Cortex of kidney (tissue), 1 donor: ENCODE measurements at places on chromosomes 6 and 20.

- no peak for DNase-seq
These were observed 93.7 kb downstream of the GCLC start for GRCh38 chr6:53451165-53451564.

- no peak for DNase-seq
These were observed 105.9 kb downstream of the ADGRB3 start for GRCh38 chr6:68740828-68741500.

DNA sequence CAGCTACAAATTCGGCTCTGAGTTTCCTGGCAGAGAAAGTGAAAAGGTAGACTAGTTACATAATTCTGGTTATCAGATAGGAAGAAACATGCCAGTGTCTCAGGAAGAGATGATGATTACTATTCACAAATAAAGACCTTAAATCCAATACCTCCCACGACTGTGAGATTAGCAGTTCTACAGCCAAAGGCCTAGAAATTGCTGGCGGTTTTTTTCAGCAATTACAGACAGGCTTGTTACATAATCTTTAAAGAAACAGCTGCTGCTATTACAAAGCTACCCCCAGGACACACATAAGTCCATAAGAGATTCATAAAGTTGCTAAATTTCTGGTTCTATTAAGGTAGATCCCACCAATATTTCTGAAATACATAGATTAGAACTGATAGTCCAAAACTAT, 40.2 kb downstream of the PIGU start:
- DNase-seq, result no peak

DNA sequence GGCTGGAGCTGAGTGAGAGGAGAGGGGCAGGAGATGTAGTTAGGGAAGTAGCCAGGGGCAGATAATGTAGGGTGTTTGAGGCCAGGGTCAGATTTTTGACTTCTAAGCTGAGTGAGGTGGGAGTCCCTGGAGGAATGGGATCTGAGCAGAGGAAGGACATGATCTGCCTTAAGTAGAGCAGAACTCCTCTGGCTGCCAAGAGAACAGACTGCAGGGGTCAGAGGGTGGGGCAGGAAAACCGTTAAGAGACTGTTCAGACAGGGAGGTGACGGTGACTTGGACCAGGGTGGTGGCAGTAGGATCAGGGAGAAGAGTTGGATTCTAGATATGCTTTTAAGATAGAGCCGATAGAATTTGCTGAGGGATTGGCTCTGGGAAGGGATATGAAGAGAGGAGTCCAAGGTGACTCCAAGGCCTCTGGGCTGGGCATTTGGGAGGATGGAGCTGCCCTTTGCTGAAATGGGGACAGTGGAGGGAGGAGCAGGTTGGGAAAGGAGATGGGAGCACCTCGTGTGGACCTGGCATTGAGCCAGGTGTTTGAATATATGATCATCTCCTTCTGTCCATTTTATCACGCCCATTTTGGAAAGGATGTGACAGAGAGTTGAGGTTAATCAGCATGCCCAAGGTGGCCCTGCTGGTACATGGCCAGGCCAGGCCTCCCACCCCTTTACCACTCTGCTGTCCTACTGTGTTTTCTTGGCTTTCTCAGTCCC, 18.8 kb downstream of the EYA2 start:
- DNase-seq, result no peak

DNA sequence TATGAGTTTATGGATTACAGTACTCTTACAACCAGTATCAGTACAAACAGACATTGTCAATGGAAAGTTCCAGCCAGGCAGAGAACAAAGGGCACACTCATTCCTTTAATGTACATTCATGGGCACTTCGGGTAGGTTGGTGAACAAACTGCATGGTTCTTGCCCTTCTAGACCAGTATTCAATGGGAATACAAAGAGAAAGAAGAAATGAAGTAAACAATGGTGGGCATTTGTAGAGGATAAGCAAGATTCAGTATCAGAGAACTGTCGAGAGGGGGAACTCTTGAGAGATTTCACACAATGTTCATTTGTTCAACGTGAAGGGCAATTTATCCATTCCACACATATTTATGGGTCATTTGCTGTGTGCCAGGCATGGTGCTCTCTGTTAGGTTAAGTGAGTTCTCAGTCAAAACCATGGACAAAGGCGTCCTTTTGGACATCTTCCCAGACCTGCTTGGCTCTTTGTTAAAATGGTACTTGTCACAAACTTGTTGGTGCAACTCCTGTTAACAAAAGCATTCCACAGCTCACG, 714.8 kb downstream of the DHX35 start:
- no peak for DNase-seq

- DNase-seq, result no peak
These were observed 771.7 kb downstream of the EPHA7 start for GRCh38 chr6:92647630-92648029.

DNA sequence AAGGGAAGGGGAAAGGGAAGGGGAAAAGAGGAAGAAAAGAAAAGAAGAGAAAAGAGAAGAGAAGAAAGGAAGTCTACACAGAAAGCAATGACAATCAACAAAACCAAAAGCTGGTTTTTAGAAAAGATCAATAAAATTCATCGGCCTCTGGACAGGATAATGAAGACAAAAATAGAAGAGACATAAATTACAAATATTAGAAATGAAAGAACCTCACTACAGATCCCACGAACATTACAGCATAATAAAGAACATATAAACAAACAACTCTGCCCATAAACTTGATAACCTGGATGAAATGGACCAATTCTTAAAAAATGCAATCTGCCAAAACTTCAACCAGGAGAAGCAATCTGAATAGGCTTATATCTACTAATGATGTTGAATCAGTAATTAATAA, 20.7 kb upstream of the ASF1A start:
- no peak for DNase-seq

- no peak for DNase-seq
These were observed 375.9 kb upstream of the TSHZ2 start for GRCh38 chr20:52596256-52596655.

GRCh38 chr6:9173229-9173628, 737.9 kb upstream of the SLC35B3 start:
- no peak for DNase-seq

- DNase-seq, result no peak
These were observed 7.3 kb downstream of the COL10A1 start for GRCh38 chr6:116118608-116119007.

GRCh38 chr6:141290941-141291721, 841.6 kb upstream of the GJE1 start:
- no peak for DNase-seq

GRCh38 chr20:53162251-53162835, 190.2 kb downstream of the TSHZ2 start:
- DNase-seq, result no peak

- DNase-seq, result no peak
These were observed 52.0 kb downstream of the ME1 start for GRCh38 chr6:83378621-83379388.

GRCh38 chr6:145830612-145831011, 16.0 kb upstream of the FBXO30 start:
- no peak for DNase-seq

DNA sequence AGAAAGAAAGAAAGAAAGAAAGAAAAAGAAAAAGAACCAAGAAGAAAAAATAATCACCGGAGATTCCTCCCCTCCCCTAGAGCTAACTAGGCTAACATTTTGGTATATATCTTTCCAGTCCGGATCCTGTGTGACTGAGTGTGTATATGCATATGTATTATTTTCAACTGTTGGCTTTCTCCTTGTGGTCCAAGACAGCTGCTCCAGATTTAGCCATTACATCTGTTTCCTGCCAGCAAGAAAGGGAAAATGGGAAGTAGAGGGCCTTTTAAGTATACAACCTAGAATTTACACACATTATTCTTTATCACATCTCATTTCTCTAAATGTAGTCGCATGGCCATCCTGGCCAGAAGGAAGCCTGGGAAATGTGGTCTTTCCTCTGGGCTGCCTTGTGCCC, 15.2 kb downstream of the SLC52A3 start:
- no peak for DNase-seq

DNA sequence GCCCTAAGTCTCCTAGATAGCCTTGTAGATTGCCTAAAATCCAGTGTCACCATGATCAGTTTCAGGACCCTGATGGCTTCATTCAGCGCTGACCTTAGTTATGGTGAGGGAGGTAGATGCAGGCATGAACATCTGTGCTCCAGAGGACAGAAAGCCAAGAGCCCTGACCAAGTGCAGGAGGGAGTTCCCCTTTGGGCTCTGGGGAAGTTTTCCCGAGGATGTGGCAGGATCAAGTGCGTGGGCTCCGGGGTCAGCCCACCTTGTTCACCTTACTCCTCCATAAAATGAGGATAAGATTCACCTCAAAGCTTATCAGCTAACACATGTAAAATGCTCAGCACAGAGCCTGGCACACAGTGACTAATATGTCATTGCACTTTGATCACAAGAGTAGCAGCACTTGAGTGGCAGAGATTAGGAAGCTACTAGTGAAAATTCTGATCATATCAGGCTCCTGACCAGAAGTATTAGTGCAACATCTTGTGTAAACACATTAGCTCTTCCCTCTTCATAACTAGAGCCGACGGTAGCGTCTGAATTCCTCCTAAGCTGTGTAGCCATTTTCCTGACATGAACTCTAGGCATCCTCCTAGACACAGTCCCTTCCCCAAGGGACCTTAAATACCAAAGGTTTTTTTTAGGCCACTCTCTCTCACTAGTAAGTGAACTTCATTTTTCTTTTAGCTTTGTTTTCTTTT, 125.2 kb downstream of the SULF2 start:
- DNase-seq, result no peak

- no peak for DNase-seq
These were observed 356.9 kb downstream of the ARHGAP18 start for GRCh38 chr6:129353067-129353466.

DNA sequence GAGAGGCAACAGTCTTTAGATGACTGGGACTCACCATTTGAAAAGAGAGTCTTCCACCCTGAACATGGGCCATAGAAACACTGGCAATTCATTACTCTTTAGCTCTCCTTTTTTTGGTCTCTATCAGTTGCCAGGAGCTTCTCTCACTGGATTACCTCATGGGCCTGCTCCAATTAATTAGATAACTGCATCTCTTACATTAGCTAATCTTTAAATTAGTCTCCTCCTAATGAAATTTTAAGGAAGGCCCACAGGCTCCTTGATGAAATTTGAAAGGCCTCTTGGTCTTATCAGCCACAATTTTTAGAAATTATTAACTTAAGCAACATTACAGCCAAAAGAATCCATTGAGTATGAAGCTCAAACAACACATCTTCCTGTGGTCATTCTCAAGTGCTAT, 184.4 kb downstream of the UNC5CL start:
- no peak for DNase-seq

GRCh38 chr20:2101057-2101864, at the start of gene STK35:
Gene STK35 (plus strand): TSS chr20:2101827. CDS start chr20:2101882, 55 bp downstream.
- DNase-seq, result peak; percentile 37

DNA sequence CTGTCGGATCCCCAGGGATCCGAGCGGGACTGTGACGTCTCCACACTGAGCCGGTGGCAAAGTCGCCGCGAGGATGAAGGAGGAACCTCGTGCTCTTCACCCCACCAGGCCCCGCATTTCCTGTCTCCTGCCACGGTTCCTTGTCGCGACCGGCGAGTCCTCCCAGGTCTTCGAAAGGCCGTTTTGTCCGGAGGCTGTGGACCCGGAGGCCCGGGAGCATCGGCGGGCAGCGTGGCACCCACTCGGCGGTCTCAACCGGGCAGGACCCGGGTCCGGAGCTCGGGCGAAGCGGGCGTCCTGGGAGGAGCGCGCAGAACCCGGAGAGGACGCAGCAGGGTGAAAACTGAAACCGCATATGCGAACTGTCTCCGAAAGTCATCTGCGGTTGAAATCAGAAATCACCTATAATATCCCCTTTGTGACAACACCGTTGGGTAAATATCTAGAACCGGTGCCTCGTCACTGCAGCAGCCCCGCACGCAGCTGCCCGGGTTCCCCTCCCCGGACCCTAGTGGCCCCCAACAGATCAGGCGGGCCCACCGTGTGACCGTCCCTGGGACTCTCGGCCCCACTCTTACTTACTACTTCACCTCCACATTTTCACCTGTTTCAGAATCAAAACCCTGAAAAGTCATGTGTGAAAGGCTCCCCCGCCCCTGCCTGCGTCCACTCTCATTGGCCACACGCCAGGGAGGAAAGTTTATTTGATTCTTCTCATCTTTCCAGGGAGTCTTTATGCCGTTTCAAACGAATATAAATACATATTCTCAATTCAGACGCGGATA, 3.1 kb upstream of the ULBP2 start:
- DNase-seq, result no peak
